GM23338 (cell line): ENCODE measurements at places on chromosomes 11 and 22. TPM values are rescaled to one million over a fixed set of nuclear protein-coding genes. Genes with fewer than 3 reads are reported as not detected.

YPEL4 gene
- 0.82 TPM in 1 of 2 replicates, not detected in the other for total RNA-seq

HBB gene
- not detected in 2 replicates for total RNA-seq

C11orf42 gene
- not detected in 2 replicates for total RNA-seq

CBLIF gene
- total RNA-seq: not detected in 2 replicates

CYTH4 gene
- total RNA-seq: not detected in 2 replicates

DNA sequence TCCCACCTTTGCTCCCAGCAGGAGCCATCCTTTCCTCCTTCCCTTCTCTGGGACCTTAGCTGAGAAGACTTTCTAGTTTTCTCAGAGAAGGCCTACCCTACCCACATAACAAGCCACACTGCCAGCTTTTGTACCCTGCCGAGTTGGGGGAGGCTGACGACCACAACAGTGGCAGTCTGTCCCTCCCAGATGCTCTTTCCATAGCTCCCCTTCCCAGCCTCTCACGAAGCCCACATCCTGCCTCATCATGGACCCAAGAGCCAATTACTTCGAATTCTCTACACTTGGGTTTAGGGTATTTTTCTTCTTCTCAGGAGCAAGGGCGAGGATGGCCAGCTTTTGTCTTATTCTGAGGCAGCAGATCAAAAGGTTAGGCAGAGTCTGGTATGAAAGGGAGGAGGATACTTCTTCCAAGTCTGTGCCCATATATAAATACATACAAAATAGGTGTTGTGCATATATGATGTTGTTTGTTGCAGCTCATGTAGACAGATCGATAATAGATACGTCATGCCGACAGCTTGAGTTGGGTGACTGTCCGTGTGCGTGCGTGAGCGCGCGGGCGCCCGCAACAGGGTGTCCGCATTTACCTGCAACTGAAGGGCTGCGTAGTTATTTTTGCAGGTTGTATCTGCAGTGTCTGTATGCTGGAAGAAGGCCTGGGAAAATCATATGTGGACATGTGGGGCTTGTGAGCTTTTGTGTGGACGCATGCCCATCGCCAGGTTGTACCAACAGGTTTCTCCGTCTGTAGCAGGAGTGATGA is 846 bp upstream of the NRGN start:
- no peaks in the 10 kb centered on the region for H3K36me3 ChIP-seq
- peaks cover 95% of the 10 kb centered on the region for H3K27me3 ChIP-seq
- H3K4me3 ChIP-seq: peak overlapping the region; percentile 84

GRCh38 chr22:33853200-33854097 is 66.8 kb downstream of the LARGE1 start:
- H3K27me3 ChIP-seq: no peaks in the 10 kb centered on the region
- H3K36me3 ChIP-seq: no peaks in the 10 kb centered on the region
- peak; percentile 64 for DNase-seq
- no peak overlapping the region; the same call in 1 of the 2 replicates for H3K4me3 ChIP-seq
- H3K4me1 ChIP-seq: peaks cover 60% of the 10 kb centered on the region

DNA sequence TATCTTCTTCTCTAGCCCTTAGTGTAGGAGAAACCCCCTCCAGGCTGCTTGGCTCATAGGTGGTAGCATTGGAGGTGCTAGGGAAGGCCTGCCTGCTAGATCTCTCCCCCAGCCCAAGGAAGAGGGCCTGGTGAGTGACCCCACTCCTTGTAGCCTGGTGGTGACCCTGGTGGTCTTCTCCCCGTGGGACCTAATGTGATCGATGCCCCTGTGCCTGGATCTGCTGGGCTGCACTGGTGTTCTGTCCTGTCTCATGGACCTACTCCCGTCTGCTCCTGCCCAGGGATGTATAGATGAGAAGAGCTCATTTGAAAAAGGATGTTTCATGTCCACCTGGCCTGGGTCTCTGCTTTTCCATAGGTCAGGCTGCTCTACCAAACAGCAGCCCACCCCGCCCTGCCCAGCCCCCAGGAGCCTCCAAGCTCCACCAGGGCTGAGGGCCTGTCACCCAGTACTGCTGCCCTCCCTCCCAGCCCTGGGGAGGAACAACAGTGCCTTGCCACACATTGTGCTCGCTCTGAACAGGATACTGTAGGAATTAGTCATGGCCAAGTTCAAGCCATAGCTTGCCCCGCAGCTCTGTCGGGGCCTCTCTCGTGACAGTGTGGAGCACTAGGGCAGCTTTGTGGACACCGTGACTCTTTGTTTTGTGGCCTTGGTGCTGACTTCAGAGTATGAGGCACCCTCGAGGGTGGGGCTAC is 19.7 kb downstream of the SLC37A2 start:
- no peak overlapping the region for H3K27ac ChIP-seq
- DNase-seq: no peak
- H3K27me3 ChIP-seq: no peaks in the 10 kb centered on the region

DNA sequence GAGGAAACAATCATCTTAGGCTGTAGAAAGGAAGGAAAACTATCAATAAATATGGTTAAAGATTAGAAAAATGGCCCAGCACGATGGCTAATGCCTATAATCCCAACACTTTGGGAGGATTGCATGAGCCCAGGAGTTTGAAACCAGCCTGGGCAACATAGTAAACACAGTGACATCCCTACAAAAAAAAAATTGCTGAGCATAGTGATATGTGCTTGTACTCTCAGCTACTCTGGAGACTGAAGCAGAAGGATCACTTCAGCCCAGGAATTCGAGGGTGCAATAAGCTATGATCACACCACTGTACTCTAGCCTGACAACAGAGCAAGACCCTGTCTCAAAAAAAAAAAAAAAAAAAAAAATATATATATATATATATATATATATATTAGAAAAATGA is 54.9 kb downstream of the ARFGAP2 start:
- no peaks in the 10 kb centered on the region for H3K27me3 ChIP-seq
- H3K4me1 ChIP-seq: no peaks in the 10 kb centered on the region
- DNase-seq: no peak
- no peak overlapping the region for H3K27ac ChIP-seq
- no peak overlapping the region for H3K4me3 ChIP-seq

- no peak overlapping the region for H3K27ac ChIP-seq
- H3K4me3 ChIP-seq: no peak overlapping the region
- no peak for DNase-seq
- no peaks in the 10 kb centered on the region for H3K36me3 ChIP-seq
Measured at GRCh38 chr11:35134403-35135148, 4.4 kb upstream of the CD44 start.

DNA sequence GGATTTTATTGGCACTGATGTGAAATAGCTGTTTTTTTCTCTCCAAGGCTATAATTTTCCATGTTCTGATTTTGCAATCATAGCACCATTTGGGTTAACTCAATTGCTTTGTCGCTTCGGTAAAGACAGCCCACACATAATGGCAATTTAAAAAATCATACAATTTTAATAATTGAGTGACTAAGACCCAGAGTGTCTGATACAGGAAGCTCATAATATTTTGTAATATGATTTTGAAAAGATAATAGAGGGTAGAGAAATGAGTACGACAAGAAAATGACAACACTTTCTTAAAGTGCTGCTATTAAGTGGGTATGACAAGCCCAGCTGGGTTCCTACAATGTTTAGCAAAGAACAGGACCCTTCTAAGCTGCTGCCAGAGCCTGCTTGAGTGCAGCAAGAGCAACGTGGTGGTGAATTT is 439.1 kb downstream of the METTL15 start:
- no peak overlapping the region for H3K4me3 ChIP-seq
- no peak overlapping the region for H3K27ac ChIP-seq
- H3K27me3 ChIP-seq: no peaks in the 10 kb centered on the region
- H3K36me3 ChIP-seq: no peaks in the 10 kb centered on the region
- H3K4me1 ChIP-seq: no peaks in the 10 kb centered on the region
- DNase-seq: no peak

DNA sequence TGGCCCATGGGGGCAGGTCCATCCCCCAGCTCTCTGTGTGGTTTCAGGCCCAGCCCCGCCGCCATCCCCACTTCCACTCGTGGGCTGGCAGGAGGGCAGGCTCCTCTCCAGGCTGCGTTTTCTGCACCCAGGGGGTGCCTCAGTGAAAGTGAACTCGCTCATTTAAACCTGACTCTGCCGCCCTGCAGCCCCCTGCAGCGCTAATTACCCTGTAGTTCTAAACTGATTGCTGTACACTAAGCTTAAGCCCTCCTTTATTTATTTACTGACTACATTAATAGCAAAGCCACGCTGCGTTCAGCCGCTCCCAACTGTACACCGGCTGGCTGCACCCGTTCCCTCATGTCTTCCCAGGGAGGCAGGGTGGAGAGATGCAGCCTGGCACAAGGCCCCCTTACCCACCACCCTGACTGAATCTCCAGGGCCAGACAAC is 36.6 kb upstream of the NNMT start:
- DNase-seq: no peak
- H3K4me3 ChIP-seq: no peak overlapping the region
- H3K27me3 ChIP-seq: no peaks in the 10 kb centered on the region

- no peak overlapping the region for H3K4me3 ChIP-seq
- H3K27me3 ChIP-seq: no peaks in the 10 kb centered on the region
- no peak for DNase-seq
- no peaks in the 10 kb centered on the region for H3K36me3 ChIP-seq
- H3K27ac ChIP-seq: no peak overlapping the region
Measured at GRCh38 chr22:49111085-49111484, 716.6 kb downstream of the BRD1 start.

- no peaks in the 10 kb centered on the region for H3K36me3 ChIP-seq
- peaks cover 35% of the 10 kb centered on the region for H3K4me1 ChIP-seq
- peaks cover 16% of the 10 kb centered on the region for H3K27me3 ChIP-seq
- DNase-seq: no peak
- no peak overlapping the region for H3K4me3 ChIP-seq
Measured at GRCh38 chr11:64721359-64721699, 1.7 kb downstream of the NRXN2 start.

- H3K27ac ChIP-seq: no peak overlapping the region
- no peaks in the 10 kb centered on the region for H3K36me3 ChIP-seq
- DNase-seq: no peak
Measured at GRCh38 chr11:6201481-6201880, 2.5 kb downstream of the OR52W1 start.

DNA sequence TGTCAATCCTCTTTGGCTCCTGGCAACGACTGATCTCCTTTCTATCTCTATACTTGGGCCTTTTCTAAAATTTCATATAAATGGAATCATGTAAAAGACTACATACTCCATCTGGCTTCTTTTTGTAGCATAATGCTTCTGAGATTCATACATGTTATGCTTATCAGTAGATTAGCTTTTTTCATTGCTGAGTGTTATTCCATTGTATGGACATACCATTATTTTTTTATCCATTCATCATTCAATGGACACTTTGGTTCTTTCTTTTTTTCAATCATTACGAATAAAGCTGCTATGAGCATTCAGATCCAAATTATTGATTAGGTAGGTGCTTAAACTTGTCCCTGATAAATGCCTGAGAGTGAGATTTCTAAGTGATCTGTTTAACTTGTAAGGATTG is 11.7 kb upstream of the ARL14EP start:
- no peaks in the 10 kb centered on the region for H3K27me3 ChIP-seq
- H3K4me1 ChIP-seq: no peaks in the 10 kb centered on the region
- H3K4me3 ChIP-seq: no peak overlapping the region
- no peaks in the 10 kb centered on the region for H3K36me3 ChIP-seq
- DNase-seq: no peak
- no peak overlapping the region for H3K27ac ChIP-seq

DNA sequence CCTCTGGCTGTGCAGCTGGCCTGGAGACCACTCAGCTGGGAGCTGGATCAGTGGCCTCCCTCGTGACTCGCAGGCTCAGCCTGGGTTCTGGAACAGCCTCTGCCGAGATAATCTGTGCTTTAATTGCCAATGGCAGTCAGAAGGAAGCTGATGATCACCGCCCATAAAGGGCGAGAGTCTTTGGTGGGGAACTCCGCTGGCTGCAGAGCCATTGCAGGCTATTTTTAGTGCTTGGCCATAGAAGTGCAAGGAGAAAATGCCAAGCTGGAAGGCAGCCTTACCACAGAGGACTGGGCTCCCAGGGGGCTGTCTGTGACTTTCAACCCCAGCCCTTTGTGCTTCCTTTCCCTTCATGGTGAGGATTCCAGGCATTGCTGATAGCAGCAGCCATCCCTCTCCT is 62.2 kb upstream of the TENM4 start:
- no peak for DNase-seq
- H3K27me3 ChIP-seq: no peaks in the 10 kb centered on the region

- no peak overlapping the region for H3K27ac ChIP-seq
- H3K4me3 ChIP-seq: no peak overlapping the region
- H3K36me3 ChIP-seq: no peaks in the 10 kb centered on the region
- DNase-seq: no peak
- peaks cover 7% of the 10 kb centered on the region; the same call in 1 of the 2 replicates for H3K4me1 ChIP-seq
Measured at GRCh38 chr11:47395223-47396048, 13.0 kb upstream of the SLC39A13 start.

DNA sequence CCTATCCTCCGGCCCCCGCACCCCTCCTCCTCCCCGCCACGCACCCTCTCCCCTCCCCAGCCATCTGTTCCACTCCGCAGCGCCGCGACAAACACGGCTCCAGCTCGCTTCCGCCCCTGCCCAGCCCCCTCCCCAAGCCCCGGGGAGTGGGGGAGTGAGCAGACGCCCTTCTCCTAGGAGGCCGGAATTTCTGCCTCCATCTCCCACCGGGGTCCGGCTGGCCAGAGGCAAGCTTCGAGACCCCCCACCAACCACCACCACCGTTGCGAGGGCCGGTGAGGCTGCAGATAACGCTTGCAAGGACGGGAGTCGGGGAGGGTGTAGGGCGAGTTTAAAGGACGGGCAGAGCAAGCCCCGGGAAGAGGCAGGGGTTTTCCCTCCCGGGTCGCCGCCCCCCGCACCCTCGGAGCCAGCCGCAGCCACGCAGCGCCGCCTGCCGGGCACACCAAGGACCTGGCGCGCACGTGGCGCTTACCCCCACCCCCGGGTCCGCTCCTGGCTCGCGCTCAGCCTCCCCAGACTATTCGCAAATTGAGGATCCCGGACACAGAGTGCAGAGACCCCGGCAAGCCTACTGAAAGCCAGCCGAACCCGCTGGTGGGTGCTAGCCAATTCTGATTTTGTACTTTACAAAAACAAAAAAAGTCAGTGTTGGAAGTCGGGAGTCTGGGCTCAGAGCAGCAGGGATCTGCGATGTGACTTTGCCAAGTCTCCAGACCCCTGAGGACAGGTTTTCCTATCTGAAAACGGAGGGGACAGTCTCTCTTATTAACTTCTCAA is 22.6 kb downstream of the RTN4RL2 start:
- H3K27me3 ChIP-seq: peaks cover 25% of the 10 kb centered on the region
- no peaks in the 10 kb centered on the region for H3K36me3 ChIP-seq
- H3K4me3 ChIP-seq: peak overlapping the region; percentile 93
- DNase-seq: peak; percentile 88
